ACHN (cell line): ENCODE measurements at places on chromosomes 12 and 14.

GRCh38 chr14:75960231-75960630 is 21.6 kb downstream of the TGFB3 start:
- no peak for DNase-seq

DNA sequence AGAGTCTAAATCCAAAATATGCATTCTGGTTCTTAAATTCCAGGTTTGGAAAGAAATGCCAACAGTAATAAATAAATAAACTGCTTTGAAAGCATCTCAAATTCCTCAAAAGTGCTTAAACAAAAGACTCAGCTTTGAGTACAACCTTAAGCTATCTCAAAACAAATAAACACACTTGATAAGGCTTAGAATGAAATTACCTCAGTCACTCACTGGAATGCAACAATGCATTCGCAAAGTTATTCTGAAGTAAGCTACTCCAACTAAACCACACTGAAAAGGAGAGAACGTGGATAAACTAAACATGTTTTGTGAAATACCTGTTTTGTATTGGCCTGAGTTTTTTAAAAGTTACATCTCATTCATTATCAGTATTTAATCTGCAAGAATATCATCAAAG is 1.2 kb downstream of the SPTSSA start:
- peak; percentile 10 for DNase-seq

DNA sequence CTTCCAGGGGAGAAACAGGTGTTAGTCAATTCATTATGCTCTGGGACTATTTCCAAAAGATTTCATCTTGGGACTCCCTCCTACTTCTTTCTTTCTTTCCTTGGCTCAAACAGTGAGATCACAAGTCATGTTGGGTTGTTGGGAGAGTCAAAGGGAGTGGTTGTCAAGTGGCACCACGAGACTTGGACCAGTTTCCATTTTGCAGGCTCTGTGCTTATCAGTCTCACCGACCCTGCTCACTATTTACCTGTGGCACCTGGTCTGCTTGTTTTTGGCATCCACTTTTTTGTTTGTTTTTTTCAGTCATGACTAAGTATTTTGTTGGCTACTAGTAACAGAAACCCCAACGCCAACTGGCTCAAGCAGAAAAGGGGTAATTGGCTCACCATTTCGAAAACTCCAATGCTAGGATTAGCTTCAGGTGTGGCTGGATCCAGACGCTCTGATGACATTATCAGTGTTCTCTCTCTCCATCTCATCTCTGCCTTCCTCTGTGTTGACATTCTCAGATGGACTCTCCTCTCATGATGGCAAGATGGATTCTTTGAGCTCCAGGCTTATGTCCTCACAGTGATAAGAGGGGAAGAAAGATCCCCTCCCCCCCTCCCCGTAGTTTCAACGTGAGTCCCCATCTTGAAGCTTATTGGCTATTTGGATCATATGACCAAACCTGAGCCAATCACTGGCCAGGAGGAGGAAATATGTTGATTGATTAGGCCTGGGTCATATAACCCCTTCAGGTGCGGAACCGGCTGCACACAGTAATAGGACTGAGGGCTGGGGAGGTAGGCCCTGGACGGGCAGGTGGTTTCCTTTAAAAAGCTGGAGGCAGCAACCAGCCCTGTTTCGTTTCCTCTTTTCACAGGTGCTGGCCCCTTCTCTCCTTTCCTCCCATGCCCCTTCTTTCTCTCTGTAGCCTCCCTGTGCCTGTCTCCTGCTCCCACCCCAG is 84.2 kb downstream of the AACS start:
- DNase-seq: no peak

- DNase-seq: no peak
Observed at GRCh38 chr12:58950739-58951100, 30.4 kb upstream of the LRIG3 start.

GRCh38 chr12:98297538-98297937 is 217.9 kb upstream of the TMPO start:
- no peak for DNase-seq

DNA sequence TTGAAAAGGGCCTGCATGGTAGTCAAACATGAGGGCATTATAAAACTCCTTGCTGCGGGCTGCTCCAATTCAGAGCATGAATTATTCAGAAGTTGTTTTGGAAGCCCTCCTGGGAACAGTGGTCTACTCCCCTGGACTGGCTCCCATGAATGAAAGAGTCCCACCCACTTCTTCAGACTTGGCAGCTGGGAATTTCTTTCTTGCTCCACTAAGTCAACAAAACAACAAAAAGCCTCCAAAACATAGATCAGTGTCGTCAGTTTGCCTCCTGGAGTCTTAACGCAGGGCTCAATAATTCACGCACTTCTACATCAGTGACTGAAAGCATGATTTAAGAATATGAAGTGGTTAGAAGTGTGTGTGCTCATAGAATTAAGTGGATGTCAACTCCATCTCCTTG is 37.9 kb downstream of the AKAP6 start:
- no peak for DNase-seq

DNA sequence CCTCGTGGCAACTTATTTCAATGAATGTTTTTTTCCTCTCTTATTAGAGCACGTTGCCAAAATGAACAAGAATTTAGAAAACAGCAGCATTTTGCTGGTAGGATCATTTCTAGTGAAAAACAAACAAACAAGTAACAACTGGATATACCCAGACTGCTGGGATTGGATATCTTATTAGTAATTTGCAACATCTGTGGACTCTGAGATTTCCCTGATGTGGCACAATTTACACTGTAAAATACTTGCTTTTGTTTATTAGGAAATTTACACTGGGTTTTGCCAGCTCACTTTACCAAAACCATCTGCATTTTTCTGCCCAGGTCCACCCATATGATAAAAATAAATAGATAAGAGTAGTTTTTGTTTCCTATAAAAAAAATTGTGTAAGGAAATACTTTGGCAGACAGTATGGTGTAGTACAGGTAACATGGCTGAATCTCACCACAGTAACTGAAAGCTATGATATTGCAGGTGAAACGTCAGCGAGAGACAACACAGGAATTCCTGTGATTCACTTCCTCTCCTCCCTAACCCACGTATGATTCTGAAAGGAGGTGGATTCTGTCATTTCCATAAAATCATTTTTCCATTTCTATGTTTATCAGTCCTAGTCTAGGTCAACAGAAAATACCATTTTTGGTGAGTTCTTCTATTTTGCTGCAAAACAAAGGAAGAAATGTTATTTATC is 176.2 kb upstream of the NOVA1 start:
- peak; percentile 4 for DNase-seq

GRCh38 chr14:104752423-104752734 is 568 bp upstream of the SIVA1 start:
- DNase-seq: no peak

- no peak for DNase-seq
Observed at GRCh38 chr12:51254536-51254935, 15.7 kb downstream of the SMAGP start.

GRCh38 chr12:113988976-113989375 is 22.9 kb upstream of the RBM19 start:
- DNase-seq: no peak

GRCh38 chr14:96516351-96516750 is 14.2 kb downstream of the PAPOLA start:
- DNase-seq: no peak
